ENCODE measurements at places on chromosomes 5 and 9. TPM values are rescaled to one million over a fixed set of nuclear protein-coding genes. Genes with fewer than 3 reads are reported as not detected.

Gene GBA2
- total RNA-seq, result 49.1 TPM

DNA sequence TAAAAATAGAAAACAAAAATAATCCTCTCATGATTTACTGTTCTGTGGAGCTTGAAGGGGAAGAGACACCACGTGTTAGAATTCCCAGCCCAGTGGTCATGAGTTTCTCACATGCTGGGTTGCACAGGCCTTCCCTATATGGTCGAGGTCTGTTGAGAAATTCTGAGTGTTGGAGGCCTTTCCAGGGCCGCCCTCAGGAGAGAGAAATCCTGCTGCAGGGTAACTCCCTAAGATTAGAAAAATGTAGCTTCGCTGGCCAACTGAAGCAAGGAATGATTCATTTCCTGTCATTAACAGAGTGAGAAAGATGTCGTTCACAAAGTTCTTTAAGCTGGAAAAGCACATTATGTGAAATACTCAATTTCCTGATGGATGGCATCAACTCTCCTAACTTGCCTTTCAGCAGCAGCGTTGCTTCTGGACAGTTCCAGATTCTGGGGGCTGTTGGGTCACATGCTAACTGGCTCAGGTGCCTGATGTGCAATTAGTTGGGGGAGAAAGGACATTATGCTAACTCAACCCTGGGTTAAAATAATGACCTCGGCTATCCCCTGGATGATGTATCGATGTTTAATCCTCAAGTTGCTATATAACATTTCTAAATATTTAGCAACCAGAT lies 104.8 kb upstream of the CD180 start:
- H3K27ac ChIP-seq, result no peak overlapping the region
- H3K36me3 ChIP-seq, result no peaks in the 10 kb centered on the region
- no peaks in the 10 kb centered on the region for H3K27me3 ChIP-seq
- H3K4me1 ChIP-seq, result peaks cover 8% of the 10 kb centered on the region

DNA sequence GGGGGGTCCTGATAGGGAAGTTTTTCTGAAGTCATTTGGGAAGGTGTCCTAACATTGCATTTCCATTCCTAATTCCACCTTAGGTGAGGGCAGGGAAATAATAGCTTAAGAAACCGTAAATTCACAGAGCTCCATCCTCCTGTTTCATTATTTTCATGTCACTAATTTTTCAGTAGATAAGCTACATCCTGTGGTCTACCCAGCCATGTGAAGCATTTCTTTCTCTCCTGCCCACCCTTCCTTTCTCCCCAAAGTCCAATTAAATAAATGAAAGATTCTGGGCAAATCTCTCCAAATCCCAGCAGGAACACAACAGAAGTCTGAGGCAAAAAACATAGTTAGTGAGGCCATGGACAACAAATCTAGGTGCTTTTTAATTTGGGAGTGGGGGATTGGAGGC lies 95.1 kb upstream of the ERBIN start:
- no peak overlapping the region for H3K4me3 ChIP-seq
- H3K36me3 ChIP-seq, result no peaks in the 10 kb centered on the region
- no peak for DNase-seq
- no peak overlapping the region for H3K27ac ChIP-seq

Gene RAI14
- 0.76 TPM for total RNA-seq

GRCh38 chr5:150412319-150413175 lies at the start of gene CD74:
Gene CD74 (minus strand): TSS chr5:150412910. CDS start chr5:150412749, 161 bp downstream.
- H3K4me1 ChIP-seq, result peaks cover 39% of the 10 kb centered on the region
- H3K27me3 ChIP-seq, result no peaks in the 10 kb centered on the region
- peak; percentile 96 for DNase-seq
- peak within 1 kb of the TSS; percentile 94 for H3K4me3 ChIP-seq

DNA sequence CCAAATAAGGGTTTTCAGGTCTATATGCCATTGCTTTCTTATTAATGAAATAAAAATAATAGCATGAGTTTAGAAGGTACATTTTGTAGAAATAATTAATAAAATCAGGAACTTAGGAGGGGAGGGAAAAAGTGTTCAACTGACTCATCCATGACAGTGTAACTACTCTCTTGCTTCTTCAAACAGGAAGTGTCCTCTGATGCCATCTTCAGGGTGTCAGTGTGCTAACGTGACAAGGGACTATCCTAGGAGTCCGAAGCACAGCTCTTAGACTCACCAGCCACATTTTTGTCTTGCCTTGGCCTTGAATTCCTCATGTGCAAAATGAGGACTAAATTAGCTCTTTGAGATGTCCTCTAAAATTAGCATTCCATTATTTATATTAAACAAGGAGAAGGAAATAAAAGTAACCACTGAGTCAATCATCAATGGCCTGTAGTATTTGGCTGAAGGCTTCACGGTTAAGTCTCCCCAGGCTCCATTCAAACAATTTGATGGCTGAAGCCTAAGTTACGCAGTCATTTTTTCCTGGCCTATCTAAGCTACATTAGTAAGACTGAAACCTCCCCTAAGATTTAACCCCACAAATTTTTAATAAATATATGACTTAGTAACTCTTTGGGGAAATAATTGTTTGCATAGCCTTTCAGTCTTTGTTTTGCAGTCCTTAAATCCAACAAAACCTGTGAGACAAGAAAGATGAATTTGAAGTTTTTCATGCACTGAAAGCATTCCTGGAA lies 151.1 kb downstream of the ARL15 start:
- DNase-seq, result no peak
- no peak overlapping the region for H3K27ac ChIP-seq
- H3K36me3 ChIP-seq, result no peaks in the 10 kb centered on the region
- no peak overlapping the region for H3K4me3 ChIP-seq

- H3K4me3 ChIP-seq, result no peak overlapping the region
- H3K36me3 ChIP-seq, result no peaks in the 10 kb centered on the region
- DNase-seq, result no peak
- H3K27me3 ChIP-seq, result peaks cover 30% of the 10 kb centered on the region
- H3K27ac ChIP-seq, result no peak overlapping the region
These were observed 27.3 kb downstream of the NME5 start for GRCh38 chr5:138111937-138112336.

Gene FST
- total RNA-seq, result not detected

DNA sequence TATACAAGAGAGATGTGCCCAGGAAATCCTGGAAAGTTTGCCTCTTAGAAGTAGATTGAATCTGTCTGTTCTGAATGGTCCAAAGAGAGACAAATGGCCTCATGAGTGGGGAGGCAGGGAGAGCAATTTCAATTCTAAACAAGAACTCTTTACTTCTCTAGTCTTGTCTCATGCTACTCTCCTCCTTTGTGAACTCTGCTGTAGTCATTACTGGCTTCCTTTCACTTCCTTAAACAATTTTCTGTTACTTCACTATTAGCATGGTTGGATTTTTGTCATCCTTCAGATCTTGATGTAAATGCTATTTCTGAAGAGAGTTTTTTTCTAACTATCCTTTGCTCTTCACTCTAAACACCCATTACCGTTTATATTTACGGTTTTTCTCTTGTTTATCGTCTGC lies 54.0 kb upstream of the GRIN3A start:
- no peaks in the 10 kb centered on the region for H3K36me3 ChIP-seq
- no peak for DNase-seq
- no peaks in the 10 kb centered on the region for H3K27me3 ChIP-seq
- H3K4me1 ChIP-seq, result no peaks in the 10 kb centered on the region

Gene TMEFF1
- total RNA-seq, result not detected

Gene TYRP1
- not detected for total RNA-seq

Data from activated CD4-positive, alpha-beta memory T cell treated with anti-CD3 and anti-CD28 coated beads, Interleukin-2, amount 10 ng/mL, durations not matched to agents 7 days and 5 days (primary cell).